ENCODE measurements at places on chromosomes 16 and 17. TPM values are rescaled to one million over a fixed set of nuclear protein-coding genes. Genes with fewer than 3 reads are reported as not detected.

- no peak for DNase-seq
Observed at GRCh38 chr16:66175058-66175457, 191.4 kb upstream of the CDH5 start.

DNA sequence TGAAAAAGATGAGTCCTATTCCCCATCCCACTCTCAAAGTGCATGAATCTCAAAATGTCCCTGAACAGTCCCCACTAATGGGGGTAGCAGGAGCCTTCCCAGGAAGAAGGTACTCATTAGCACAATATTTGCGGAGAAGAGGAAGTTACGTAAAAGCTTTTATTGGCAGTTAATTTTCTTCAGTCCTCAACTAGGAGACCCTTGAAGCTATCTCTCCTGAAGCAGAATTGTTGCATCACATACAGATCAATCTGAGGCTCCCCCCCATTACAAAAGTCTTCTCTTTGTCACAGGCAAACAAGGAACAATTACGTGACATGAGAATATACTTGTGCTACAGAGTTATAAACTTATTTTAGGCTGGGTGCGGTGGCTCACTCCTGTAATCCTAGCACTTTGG, 14.2 kb downstream of the SLFN12L start:
- no peak for DNase-seq

DNA sequence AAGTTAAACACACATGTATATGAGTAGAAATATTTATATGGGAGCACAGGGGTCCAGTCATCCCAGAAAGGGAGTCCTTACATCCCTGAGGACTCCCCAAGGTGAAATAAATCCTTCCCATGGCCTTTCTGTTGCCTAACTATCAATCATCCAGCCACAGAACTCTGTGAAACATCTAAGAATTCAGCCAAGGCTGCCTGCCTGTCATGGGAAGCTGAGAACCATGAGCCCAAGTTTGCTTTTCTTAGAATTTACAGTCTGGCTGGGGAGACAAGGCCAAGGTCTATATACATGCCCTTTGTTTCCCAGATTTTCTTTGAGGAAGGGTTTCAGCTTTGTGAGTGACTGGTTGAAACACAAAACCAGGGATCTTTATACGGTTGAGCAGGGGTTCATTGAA, 15.8 kb downstream of the MYL4 start:
- no peak for DNase-seq

The SYCE1L gene
- total RNA-seq = 7.1 TPM

The GNAO1 gene
- 1.5 TPM for total RNA-seq

- no peak for DNase-seq
Observed at GRCh38 chr17:13736916-13737315, 135.2 kb upstream of the HS3ST3A1 start.

Data from activated CD4-positive, alpha-beta T cell treated with anti-CD3 and anti-CD28 coated beads for 36 hours (primary cell).